CD4-positive, alpha-beta T cell treated with Interferon alpha-2 for 1 hour (primary cell): ENCODE measurements at places on chromosomes 7 and 10.

GRCh38 chr7:143263266-143264195, at the start of gene GSTK1:
Gene GSTK1, plus strand, starts transcription at chr7:143263441. Its CDS starts 73 bp downstream, at chr7:143263514.
- DNase-seq, result peak; percentile 90

DNA sequence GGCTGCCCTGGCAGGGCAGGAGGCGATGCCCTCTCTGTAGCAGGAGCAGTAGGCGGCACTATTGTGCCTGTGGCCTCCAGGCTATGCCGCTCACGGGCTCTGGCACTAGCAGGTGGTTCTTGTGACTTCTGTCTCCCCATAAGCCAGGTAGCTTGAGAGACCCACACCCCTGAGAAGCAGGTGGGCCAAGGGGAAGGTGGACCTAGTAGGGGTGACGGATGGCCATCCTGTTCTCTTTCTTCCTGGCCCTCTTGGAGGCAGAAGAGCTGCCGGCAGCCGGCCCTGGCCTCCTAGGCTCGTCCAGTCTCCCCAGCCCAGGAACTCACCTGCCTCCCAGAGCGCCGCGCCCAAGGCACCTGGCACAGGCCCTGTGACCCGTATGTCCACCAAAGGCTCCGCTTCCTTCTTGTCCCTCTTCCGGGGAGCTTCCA, 15.4 kb downstream of the MMRN2 start:
- no peak for DNase-seq

- DNase-seq, result no peak
These were observed 44.6 kb downstream of the MTERF1 start for GRCh38 chr7:91835826-91836368.

DNA sequence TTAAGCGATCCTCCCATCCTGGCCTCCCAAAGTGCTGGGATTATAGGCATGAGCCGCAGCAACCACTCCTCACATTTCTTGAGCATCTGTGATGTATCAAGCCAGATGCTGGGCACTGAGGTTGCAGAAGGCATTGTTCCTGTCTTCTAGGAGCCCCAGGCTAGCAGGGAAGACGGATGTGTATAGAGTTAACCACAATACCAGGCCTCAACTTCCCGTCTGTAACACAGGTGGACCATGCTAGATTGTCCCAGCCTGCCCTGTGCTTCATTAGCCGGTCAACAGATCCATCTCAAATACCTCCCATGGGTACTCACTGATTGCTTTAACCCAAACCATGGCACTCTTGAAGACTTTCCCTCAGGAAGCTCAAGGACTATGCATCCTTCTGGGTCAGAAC, 1.8 kb upstream of the CLDN4 start:
- DNase-seq, result no peak

DNA sequence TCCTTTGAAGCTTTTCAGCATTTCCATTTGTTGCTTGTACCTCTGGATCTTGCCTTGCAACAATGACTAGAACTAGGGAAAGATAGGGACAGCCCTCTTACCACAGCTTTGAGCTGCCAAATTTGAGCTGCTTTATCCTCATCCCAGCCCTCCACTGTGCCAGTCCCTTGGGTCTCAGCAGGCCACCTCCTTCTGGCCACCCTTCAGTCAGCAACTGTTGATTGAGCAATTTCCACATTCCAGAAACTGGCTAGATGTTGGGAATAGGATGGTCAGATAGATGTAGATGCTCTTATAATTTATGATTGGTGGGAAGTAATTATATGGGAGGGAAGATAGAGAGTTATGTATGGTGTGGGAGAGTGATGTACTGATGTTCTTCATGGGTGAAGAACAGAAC, 100.1 kb downstream of the ST7 start:
- DNase-seq, result no peak

DNA sequence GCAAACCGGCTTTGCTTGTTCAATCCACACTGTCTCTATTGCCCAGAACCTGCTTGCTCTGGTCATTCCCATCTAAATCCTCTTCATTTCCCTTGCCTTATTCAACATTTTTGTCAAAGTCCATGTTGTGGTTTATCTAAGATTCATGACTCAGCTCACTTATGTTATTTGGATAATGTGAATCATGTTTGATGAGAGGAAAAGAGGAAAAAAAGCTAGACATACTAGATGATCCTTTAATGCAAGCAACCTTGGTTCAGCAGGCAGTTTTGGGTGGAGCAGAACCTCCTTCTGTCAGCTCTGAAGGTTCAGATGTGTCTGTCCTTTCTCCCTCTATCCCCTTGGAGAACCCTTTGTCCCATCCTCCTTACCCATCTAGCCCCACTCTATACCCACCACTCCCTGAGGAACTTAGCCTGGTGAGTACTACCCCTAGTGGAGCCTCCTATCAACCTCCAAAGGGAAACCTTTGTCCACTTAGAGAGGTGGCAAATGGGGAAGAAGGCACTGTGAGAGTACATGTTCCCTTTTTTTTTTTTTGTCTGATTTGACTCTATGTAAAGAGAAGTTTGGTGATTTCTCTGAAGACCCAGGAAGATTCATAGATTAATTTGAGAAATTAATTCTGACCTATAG, 2.1 kb upstream of the SAMD9L start:
- DNase-seq, result no peak

DNA sequence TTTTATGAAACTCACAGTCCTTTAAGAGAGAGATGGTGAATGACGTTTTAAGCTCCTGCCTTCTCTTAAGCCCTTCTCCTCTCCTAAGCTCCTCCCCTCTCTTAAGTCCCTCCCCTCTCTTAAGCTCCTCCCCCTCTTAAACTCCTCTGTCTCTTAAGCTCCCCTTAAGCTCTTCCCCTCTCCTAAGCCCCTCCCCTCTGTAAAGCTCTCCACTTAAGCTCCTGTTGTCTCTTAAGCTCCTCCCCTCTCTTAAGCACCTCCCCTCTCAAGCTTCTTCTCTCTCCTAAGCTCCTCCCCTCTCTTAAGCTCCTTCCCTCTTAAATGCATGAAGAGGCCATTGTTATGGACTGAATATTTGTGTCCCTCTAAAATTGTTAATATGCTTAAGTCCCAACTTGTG, 1180.6 kb upstream of the AUTS2 start:
- DNase-seq, result no peak

DNA sequence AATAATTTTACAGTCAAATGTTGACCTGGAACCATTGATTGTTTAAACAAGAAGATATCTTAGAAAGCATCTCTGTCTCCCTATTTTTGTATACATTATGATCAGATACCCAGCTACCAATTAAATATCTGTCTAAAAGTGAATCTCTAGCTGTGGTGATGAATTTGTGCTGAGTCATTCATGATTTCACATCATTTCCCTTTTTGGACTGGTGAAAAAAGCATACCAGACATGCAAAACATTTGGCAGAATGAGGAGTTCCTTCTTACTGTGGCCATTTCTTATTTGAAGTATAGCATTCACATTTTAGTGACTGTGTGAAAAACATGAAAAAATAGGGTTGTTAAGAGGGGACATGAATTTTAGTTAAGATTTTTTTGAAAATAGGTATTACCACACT, 98.0 kb upstream of the GATA3 start:
- DNase-seq, result no peak

- no peak for DNase-seq
These were observed 60.7 kb upstream of the NRP1 start for GRCh38 chr10:33395201-33395600.

GRCh38 chr7:115113776-115114175, 191.9 kb downstream of the MDFIC start:
- DNase-seq, result no peak

- no peak for DNase-seq
These were observed 277.6 kb downstream of the HGF start for GRCh38 chr7:81492240-81492639.

- no peak for DNase-seq
These were observed 3.0 kb downstream of the ADARB2 start for GRCh38 chr10:1734288-1734687.

DNA sequence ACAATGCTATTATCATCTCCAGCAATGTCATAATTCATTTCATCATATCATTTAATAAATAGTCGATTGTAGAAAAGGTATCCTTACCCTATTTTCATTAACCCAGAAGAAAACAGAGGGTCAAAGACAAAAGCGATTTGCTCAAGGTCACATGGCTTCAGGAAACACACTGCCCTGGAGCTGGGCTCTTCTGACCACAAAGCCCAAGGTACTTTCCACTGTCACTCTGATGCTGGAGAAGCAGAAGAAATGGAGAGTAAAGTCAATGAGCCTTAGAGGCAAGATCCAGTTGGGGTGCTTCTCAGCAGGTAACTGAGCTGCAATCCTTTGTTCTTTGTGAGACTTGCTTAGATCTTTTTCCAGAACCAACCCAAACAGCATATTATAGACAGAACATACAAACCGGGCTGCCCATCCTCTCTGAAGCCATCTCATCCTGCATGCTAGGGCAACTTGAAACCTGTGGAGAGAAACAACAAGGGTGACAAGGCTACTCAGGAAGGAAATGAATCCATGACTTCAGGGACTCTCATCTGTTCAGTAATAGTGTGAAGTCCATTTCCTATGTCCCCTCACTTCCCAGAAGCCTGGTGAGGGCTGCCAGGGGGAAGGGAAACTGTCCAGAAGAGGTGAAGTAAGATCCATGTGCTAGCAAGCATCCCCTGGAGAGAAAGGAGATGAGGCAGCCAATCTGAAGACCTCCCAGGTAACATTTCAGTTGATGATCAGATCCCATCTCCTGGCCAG, 148.6 kb upstream of the SVIL start:
- DNase-seq, result no peak

DNA sequence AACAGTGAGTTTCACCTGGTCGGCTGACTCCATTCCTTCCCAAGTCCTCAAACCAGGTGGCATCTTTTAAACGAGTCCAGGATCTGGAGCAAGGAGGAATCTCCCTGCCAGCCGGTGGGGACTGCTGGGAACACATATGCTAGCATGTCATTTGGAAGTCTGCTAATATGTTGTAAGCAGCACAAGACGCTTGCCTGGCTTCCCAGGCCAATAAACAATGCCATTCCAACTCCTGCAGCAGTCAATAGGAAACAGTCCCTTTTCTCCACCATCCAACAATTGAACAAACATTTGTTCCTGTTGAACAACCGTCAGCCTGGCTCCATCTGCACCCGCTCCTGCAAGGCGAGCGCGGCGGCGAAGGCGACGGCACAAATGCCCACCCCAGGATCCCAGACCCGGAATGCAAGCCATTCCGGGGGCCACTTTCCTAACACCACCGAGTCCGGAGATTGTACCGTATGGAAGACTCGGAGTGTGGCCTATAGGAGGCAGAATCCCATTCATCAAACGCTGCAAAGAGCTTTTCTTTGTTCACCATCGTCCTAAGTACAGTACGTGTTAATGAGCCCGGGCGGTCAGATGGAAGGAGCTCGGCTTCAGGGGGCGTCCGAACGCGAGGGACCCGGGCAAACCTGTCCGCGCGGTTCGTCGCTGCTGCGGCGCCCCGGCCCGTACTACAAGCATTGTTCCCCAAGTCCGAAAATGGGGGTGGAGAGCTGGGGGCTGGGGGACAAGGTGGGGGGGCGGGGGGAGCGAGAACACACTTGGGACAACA, 1.6 kb downstream of the FAM53B start:
- no peak for DNase-seq

- DNase-seq, result no peak
These were observed 50.8 kb upstream of the FRMD4A start for GRCh38 chr10:14381475-14381874.

GRCh38 chr10:126104767-126105166, 208.4 kb downstream of the FANK1 start:
- no peak for DNase-seq

DNA sequence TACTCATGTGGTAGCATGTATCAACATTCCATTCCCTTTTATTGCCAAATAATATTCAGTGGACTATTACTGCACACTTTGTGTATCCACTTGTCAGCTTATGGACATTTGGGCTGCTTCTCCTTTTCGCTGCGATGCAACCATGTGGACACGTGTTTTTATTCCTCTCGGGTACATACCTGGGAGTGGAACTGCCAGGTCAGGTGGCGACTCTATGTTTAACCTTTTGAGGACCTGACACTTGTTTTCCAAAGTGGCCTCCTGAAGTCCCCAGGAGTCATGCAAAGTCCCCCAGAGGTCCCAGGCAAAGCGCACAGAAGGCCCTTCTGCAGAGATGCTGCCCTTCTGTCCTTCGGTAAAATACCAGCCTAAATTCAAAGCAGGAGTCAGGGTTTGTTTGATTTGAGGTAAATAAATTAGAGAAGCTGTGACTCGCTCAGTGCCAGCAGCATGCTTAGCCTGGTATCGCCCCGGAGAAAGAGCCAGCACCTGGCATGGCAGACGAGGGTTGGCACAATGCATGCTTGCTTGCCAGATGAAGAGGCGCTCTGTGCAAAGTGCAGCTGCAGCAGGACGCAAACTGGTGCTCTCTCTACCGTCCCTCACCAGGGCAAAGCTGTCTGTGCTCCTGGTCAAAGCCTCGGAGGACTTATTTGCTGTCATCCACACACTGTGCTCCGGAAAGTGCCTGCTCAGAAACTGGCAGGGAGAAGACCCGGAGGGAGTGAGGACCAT, 37.8 kb downstream of the HIPK2 start:
- DNase-seq, result no peak

- no peak for DNase-seq
These were observed 248.8 kb upstream of the FZD8 start for GRCh38 chr10:35890676-35891495.

DNA sequence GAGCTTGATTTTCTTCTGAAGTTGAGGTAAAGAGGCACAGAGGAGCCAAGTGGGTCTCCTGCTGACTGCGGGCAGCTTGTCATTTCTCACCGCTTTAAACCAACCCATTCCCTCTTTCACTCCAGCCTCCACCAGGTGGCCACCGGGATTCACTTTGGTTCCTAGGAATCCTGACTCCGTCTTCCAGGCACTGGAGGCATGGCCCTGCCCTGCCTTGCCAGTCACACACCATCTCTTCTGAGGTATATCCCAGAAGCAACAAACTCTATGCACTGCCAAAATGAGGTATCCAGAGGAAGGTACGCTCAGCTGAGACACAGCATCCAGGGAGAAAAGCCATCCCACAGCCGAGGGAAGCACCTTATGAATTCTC, 280.8 kb downstream of the TNS3 start:
- no peak for DNase-seq

DNA sequence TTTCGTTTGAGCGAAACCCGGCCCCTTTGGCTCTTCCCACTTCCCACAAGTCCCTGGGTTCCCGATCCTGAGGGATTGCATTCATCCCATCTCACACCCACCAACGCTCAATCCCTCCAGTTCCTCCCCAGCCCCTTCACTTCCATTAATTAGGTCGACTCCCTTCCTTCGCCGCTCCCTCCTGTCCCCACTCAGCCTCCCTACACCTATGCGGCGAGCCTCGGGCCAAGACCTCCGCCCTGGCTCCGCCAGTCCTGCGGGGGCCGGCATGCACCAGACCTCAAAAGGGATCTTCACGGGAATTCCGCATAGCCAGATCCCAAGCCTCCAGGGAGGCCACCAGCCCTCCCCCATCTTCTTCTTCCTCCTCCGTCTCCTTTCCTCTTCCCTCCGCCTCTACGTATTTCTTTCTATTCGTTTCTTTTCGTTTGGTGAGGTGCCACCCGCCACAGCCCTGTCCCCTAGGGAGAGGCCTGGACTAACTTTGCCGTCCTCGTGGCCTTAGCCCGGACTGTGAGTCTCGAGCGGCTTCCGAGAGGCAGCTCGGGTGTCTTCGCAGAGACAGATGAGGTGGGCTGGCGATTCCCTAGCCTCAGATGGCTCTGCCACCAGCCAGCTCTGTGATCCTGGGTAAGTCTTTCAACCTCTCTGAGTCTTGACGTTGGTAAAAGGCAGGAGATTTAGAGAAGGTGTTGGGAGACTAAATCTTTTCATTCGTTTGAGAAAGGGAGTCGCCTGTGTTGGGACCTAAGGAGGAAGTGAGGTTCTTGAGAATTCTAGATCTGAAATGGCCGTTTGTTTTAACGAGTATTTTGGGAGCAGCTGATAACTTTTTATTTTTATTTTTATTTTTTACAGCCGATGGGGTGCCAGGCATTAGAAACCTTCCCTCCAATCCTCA, 8.1 kb upstream of the LBX1 start:
- no peak for DNase-seq

GRCh38 chr10:68333440-68334431, 1.0 kb upstream of the PBLD start:
- DNase-seq, result no peak

GRCh38 chr7:73518470-73518869, 3.6 kb downstream of the BAZ1B start:
- DNase-seq, result no peak
